A549 treated with Mapracorat at 1 μM for 4 hours (cell line): ENCODE measurements at places on chromosomes 12 and 14. TPM values are rescaled to one million over a fixed set of nuclear protein-coding genes. Genes with fewer than 3 reads are reported as not detected.

The NANOG gene
- not detected in 5 replicates for total RNA-seq

The HAL gene
- 0.24 to 0.63 TPM (median 0.55 TPM) in 5 replicates for total RNA-seq

The NDRG2 gene
- total RNA-seq: 2.2 to 3.9 TPM (median 2.7 TPM) in 5 replicates

The DYRK4 gene
- 41.3 to 51.6 TPM (median 43.9 TPM) in 5 replicates for total RNA-seq

The KCNH5 gene
- 0.02 TPM in 1 of 5 replicates, not detected in the others for total RNA-seq

The OTX2 gene
- not detected in 5 replicates for total RNA-seq

The TSHR gene
- total RNA-seq: not detected in 5 replicates

The USP44 gene
- 0.06 to 0.20 TPM (median 0.13 TPM) in 3 of 5 replicates, not detected in the others for total RNA-seq

The ZC3H10 gene
- 2.3 to 4.3 TPM (median 3.8 TPM) in 5 replicates for total RNA-seq

The SYNDIG1L gene
- not detected in 5 replicates for total RNA-seq

The FAM181A gene
- total RNA-seq: not detected in 5 replicates

The TRAFD1 gene
- total RNA-seq: 14.5 to 18.5 TPM (median 16.1 TPM) in 5 replicates

The AMN1 gene
- 9.0 to 11.4 TPM (median 9.8 TPM) in 5 replicates for total RNA-seq

The SPIC gene
- total RNA-seq: not detected in 5 replicates

The TAS2R30 gene
- not detected in 5 replicates for total RNA-seq

The KRT85 gene
- 0.06 to 0.08 TPM (median 0.07 TPM) in 4 of 5 replicates, not detected in the other for total RNA-seq

The LYZ gene
- 0.58 TPM in 1 of 5 replicates, not detected in the others for total RNA-seq

The CACNA2D4 gene
- not detected in 5 replicates for total RNA-seq
